ENCODE measurements at places on chromosomes 2 and 18.

- no peak for DNase-seq
Measured at GRCh38 chr2:160139991-160140390, 60.1 kb downstream of the ITGB6 start.

DNA sequence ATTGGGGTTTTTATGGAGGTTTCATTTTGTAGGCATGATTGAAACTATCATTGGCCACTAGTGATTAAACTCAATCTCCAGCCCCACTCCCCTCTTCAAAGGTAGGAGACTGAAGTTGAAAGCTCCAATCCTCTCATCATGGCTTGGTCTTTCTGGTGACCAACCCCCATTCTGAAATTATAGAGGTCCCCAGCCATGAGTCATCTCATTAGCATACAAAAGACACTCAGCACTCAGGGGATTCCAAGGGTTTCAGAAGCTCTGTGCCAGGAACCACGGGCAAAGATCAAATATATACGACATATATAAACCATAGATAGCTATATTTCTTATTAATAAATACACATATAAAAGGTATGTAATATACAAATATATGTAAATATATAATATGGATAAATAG is 256.0 kb upstream of the POU3F3 start:
- no peak for DNase-seq

DNA sequence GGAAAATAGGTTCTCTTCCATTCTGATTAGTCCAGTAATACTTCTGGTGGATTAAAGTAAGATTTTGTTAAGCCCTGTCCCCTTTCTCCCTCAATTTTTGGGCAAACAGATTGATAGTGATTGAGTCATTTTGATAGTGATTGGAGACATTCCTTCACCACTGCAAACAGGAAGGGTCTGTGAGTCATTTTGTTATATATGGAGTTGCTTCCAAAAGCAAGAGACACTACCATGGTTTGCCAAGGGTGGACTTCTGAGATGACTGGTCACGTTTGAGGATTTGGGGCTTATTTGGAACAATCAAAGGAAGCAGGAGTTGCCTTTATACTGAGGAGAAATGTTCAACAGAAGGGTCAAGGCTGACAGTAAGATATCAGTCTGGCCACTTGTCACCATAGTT is 249.9 kb downstream of the PARD3B start:
- DNase-seq, result peak; percentile 48

- no peak for DNase-seq
Measured at GRCh38 chr2:109376115-109376514, 237.7 kb downstream of the SEPTIN10 start.

DNA sequence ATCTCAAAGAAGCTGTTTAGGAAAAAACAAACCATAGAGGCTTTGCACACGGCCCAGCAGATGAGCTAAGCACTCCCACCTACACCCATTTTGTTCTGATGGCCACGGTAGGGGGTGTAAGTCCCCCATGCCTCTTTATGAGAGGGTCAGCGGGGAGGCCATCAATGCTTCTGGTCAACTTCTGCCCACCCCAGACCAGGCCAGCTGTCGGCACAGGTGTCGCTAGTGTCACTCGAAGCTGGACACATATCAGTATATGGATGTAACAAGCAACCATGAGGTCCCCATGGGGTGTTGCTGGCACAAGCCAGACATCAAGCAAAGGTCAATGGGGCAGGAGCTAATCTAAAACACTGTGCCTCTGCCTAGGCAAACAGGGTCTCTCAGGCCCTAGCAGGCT is 23.7 kb upstream of the SLC35F6 start:
- no peak for DNase-seq

GRCh38 chr2:197937814-197938213 is 133.4 kb downstream of the PLCL1 start:
- no peak for DNase-seq

DNA sequence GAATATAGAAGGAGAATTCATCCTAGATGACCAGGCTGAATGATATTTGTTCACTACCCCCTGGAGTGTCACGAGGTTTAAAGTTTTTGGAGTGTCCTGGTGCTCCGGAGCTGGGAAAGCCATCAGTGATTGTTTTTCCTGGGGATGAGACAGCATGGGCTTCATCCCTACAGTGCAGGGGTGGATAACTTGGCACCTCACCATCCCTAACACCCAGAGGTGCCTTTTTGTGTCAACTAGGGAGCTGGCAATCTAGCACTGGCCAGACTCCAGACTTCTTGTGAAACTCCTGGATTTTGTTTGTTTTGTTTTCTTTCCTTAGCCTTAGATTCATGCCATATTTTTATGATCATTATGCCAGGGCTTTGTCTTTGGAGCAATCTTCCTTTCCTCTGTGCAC is 164.8 kb downstream of the PRKCE start:
- no peak for DNase-seq

GRCh38 chr2:74201596-74201995 is 3.2 kb downstream of the MTHFD2 start:
- peak; percentile 33 for DNase-seq

- DNase-seq, result no peak
Measured at GRCh38 chr2:240648650-240649275, 23.5 kb downstream of the GPR35 start.

DNA sequence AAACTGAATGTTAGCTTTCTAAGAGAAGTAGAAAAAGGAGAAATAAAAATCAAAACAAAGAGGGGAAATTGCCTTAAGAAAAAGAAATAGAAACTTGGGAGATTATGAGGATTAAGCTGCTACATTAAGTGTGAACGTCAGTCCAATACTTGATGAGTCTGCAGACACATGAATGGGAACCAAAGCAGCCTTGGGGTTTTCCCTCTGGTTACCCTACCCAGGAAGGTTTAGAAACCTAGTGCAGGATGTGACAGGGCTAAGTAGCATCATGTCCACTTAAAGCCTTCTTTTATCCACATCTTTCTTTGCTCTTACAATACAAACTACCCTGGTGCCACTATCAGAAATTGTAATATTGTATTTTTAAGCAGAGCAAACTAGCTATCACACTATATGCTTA is 22.3 kb downstream of the SLC35F5 start:
- no peak for DNase-seq

GRCh38 chr2:41828052-41828643 is 219.7 kb upstream of the PKDCC start:
- DNase-seq, result no peak

GRCh38 chr2:241734208-241734466 is 293 bp upstream of the D2HGDH start:
- DNase-seq, result no peak

- peak; percentile 93 for DNase-seq
Measured at GRCh38 chr2:69216535-69217332, 170.3 kb downstream of the GFPT1 start.

DNA sequence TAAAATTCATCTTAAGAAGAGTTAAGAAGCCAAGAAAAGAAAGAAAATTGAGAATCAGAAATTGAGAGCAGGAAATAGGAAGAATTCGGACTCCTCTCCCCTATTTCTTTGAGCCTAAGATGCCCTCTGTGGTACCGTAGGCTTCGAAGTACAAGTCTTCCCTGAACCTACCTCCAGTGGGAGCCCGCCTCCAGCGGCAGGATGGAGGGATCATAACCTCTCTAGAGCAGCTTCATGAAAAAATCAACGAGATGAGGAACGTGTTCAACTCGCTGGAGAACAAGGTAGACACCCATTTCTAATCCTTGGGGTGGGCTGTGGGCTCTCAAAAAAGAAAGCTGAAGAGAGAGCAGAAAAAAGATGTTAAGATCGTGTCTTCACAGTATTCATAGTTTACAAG is 36.3 kb downstream of the ARHGEF33 start:
- no peak for DNase-seq

GRCh38 chr2:182038576-182038975 is 52.9 kb downstream of the PPP1R1C start:
- DNase-seq, result peak; percentile 8

DNA sequence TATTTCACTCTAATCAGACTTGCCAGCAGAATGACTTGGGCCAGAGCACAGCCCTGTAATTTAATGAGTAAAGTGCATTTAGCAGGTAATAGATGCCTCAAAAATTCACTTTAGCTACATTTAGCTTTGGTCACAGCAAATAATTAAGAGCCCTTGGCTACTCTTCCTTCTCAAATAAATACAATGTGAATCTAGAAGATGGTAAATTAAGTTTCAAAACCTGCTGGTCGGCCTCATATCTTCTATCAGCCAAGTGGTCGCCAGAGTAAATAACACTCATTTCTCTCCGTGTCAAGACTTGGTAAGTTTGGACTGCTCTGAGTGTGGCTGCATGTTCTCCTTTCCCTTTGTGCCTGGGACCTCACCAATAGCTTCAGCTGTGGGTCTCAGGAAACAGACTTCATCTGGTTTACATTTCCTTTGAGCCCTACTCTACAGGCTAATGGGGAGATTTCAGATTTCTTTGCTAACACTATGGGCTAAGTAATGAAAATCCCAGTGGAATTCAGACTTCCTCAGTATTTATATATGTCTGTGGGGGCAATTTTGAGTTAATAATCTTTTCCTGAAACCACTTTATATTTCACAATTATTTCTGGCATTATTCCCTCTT is 375.8 kb downstream of the RBM43 start:
- DNase-seq, result no peak
